ENCODE measurements at places on chromosomes 3 and 15. TPM values are rescaled to one million over a fixed set of nuclear protein-coding genes. Genes with fewer than 3 reads are reported as not detected.

CCDC80 gene
- polyA plus RNA-seq, result 1.1 TPM

CX3CR1 gene
- not detected for polyA plus RNA-seq

SIDT1 gene
- not detected for polyA plus RNA-seq

IQCF2 gene
- not detected for polyA plus RNA-seq

STRIT1 gene
- polyA plus RNA-seq, result not detected

SEMA6D gene
- not detected for polyA plus RNA-seq

RBMS3 gene
- polyA plus RNA-seq, result not detected

PRRT3 gene
- 2.8 TPM for polyA plus RNA-seq

LRRN1 gene
- polyA plus RNA-seq, result not detected

DNA sequence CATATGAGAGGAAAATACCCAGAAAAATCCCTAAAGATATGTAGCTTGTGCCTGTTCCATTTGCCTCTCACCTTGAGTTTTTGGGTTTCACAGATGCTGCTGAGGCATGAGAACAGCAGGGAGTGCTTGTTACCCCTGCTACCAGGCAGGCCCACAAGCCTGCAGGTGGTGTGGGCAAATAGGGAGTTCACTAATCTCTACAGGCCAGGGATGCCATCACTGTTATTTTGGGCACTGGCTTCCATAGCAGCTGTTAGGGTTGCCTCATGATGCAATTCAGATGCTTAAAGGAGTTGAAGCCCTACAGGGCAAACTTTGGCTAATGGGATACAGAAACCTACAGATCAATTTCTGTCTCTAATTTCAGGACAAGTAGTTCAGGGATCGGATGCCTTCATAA, 873.5 kb downstream of the OTOL1 start:
- DNase-seq, result no peak

- no peak for DNase-seq
Measured at GRCh38 chr3:11717768-11718636, 74.3 kb upstream of the VGLL4 start.

DNA sequence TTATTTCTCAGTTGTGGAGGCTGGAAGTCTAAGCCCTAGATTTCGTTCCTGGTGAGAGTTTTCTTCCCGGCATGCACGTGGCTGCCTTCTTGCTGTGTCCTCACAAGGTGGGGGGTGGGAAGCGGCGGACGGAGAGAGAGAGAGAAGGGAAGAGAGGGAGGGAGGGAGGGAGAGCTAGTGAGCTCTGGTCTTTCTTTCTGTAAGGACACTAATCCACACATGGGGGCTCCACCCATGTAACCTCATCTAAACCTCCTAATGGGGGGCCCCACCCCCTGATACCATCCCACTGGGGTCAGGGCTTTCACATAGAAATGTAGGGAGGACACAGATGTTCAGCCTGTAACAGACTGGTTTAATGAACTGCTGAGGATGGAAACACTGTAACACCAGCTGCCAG, 7.3 kb downstream of the FBLN2 start:
- no peak for DNase-seq

- no peak for DNase-seq
Measured at GRCh38 chr15:41429003-41429890, 12.4 kb downstream of the RTF1 start.

DNA sequence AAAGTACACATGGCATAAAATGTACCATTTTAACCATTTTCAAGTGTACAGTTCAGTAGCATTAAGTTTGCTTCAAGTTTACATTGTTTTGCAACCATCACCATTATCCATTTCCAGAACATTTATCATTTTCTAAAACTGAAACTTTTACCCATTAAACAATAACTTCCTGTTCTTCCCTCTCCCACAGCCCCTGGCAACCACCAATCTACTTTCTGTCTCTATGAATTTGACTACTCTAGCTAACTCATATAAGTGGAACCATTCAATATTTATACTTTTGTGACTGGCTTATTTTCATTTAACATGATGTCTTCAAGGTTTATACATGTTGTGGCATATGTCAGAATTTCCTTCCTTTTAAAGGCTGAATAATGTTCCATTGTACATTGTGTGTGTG, 19.9 kb downstream of the TMEM62 start:
- no peak for DNase-seq

DNA sequence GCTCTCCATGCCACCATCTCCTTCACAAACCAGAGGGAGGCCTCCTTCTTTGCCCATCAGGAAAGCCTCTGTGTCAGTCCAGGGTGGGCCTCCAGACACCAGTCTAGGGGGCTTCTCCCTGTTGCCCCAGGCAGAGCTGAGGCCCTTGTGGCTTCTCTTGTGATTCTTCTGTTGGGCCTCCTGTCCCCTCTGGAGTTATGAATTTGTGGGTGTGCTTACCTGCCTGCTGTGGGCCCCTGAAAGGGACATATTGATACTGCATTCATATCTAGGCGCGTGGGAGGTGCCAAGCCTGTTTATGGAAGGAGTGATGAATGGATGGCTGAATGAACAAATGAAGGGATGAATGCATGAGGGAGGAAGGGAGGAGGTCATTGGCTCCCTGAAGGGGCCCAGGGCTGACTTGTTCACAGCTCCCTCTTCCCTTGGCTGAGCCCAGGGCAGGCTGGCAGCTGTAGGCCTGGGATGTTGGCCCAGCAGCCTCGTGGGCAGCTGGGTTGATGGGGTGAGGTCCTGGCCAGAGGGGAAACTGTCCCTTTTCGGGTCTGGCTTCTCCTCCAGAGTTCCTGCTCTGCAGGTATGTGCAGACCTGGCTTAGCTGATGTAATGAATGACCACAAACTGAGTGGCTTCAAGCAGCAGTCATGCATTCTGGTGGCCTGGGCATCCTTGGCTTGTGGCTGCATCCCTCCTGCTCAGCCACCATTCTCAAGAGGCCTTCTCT, 195.4 kb downstream of the GOLGA6L6 start:
- no peak for DNase-seq

GRCh38 chr15:69712991-69713390, 260.4 kb downstream of the RPLP1 start:
- DNase-seq, result no peak

- no peak for DNase-seq
Measured at GRCh38 chr3:46080124-46080968, 53.1 kb upstream of the XCR1 start.

DNA sequence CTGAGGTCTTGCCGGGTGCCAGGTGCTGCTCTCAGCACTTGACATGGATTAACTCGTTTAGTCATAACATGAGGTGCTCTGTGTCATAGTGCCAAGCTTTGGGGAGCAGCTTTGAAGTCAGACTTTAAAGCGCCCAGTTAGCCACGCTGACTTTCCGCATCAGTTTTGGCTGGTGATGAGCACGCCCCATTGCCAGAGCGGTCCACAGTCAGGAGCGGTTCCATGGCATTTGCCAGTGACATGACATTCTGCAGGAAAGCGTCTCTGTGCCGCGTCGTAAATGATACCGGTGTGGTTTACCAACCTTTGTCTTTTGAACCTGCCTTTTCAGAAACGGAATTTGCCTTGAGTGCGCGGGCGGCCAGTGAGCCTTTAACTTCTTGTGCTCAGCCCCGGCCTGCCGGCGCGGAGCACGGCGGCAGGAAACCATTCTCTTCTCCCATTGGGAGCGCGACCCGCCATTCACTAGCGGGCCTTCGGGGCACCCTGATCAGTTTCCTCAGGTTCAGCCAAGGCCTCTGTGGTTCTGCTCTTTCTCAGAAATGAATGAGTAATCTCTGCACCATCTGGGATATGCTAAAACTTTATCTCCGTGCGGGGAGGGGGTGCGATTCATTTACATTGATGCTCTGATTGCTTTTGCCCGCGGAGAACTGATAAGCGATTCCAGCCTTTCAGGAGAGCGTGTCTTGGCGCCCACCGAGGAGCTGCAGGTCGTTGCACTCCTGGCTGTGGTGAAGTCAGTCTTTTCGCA, 1.7 kb upstream of the SLC2A2 start:
- no peak for DNase-seq

- DNase-seq, result peak; percentile 80
Measured at GRCh38 chr3:156812521-156813335, 13.4 kb upstream of the LEKR1 start.

GRCh38 chr3:127426444-127427153, 138.8 kb upstream of the PRR20G start:
- DNase-seq, result no peak

DNA sequence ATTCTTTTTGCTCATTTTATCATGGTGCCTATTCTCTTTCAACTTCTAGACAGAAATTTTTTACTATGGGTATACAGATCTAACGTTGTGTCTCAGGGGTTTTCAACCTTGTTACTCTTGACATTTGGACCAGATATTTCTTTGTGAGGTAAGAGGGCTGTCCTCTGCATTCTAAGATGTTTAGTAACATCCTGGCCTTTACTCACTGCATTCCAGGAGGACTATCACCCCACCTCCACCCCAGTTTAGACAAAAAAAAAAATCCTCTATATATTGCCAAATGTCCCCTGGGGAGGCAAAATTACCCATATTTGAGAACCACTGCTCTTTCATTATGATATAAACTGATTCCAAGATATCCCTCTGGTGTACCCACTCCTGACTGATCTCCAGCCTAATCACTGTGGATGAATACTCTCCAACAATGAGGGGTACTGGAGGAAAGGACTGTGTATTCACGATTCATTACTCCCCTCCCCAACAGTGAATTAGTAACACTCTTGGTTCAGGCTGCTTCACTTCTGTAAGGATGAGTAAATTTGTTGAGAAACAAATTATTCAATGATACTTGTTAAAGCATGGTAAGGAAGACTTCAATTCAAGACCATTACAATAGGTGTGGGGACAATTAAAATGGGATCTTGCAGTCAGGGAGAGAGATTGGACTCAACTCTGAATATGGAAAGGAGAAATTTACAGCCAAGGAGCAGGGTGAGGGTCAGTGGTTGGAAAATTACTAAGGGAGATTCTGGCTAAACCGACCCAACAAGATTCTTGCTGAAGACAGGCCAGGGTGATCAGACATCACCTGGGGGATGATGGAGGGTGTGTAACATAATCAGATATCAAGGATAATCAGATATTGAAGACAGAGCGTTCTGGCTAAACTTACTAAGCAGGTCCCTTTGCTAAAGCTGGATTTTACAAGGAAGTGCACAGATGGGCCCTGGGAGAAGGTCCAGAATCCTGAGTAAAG, 123.8 kb upstream of the DAZL start:
- no peak for DNase-seq

DNA sequence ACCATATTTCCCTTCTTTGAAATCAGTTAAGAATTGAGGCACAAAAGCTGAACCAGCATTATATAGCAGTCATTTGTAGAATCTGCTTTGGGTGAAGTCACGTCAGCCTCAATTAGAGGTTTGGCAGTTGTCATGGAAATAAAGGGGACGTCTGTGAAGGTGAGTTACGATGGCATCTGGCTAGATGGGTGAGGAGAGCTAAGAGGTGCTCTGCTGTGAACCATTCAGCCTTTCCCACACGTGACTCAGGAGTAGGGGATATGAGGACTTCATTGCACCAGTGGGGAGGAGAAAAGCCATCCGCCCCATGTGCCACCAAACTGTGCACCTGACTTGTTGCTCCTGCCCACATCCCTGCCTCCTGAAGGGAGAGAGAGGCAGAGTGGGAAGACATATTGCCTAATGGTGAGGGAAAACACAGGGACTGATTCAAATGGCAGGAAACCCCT, 2.8 kb upstream of the C15orf40 start:
- DNase-seq, result no peak

GRCh38 chr3:38510631-38511030, 14.5 kb downstream of the EXOG start:
- DNase-seq, result no peak

DNA sequence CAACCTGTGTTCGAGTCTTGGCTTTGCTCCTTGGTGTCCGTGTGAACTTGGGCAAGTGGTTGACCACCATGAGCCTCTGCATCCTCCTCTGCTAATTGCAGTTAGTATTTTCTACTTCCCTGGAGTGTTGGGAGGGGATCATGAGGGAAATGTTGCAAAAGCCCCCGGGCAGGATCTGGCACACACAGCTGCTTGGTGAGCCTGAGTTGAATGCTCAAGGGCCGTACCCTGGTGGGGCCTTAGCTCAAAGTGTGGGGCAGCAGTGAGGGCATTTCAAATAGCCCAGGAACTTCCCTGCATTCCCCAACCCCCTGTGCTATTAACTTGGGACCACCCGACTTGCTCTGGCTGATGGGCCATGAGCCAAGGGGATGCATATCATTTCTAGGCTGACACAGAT, 94.9 kb upstream of the SLC6A11 start:
- DNase-seq, result no peak

Measured in K562 (cell line).